Glutamatergic neuron (in vitro differentiated cells): ENCODE measurements at places on chromosomes 7 and 10.

- DNase-seq: no peak
Measured at GRCh38 chr10:76624470-76624869, 1013.1 kb downstream of the KCNMA1 start.

DNA sequence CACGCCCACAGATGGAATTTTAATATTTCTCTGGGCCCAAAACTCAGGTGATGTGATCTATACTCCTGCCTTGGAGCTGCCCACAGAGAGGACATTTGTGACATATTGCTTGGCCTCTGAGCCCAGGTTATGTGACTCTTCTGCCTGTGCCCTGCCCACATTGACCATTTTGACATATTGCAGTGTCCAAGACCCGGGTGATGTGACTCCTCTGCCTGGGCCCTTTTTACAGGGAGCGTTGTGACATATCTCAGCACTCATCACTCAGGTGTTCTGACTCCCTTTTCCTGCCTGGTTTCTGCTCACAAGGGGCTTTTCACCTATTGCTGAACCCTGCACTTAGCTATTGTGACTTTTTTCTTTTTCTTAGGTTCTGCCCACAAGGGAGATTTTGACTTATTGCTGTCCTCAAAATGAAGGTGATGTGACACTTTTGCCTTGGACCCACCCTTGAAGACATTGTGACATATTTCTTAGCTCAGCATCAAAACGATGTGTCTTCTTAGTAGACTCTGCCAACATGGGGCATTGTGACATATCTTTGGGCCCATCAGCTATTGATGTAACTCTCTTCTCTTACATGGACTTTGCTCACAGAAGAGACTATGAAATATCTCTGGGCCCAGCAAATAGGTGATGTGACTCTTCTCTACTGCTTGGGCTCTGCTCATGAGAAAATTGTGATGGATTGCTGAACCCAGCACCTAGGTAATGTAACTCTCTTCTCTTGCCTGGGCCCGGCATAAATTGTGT is 11.0 kb upstream of the ZNF107 start:
- DNase-seq: no peak

DNA sequence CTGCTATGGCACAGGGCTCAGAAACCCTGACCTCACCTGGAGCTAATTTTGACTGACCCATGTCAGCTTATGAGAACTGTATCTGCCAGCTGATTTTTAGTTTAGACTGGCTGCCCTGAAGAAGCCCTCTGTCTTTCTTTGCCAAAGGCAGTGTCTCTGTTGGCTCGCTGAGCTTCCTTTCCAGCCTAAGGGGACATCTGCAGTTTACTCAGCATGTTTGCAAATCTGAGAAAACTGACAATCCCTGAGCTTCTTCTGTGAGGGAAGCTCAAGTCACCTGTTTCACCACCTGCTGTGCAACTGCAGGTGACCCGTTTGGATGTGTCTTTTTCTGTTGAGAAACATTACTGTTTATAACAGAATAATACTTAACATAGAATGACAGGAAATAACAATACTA is 46.0 kb downstream of the PRKAR2B start:
- no peak for DNase-seq

GRCh38 chr10:15442056-15442455 is 71.0 kb upstream of the FAM171A1 start:
- DNase-seq: no peak

DNA sequence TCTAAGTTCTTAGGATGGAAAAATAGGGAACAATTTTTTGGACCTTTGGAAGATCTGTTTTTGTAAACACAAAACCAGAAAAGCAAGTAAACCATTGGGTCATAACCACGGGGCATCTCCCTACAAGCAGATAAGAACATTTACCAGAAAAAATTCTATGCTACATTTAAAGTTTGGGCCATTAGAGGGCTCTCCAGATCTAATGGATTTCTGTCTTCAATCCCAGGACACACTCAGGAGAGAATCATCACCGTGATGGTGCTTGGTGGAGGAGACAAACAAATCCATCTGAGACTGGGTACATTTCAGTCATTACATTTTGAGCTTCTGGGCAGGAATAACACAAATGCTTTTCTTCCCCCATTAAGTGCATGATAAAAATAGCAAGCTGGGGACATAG is 178.4 kb upstream of the TARP start:
- no peak for DNase-seq

- no peak for DNase-seq
Measured at GRCh38 chr7:4775848-4776623, 613 bp downstream of the AP5Z1 start.
